Fibroblast of mammary gland (primary cell): ENCODE measurements at places on chromosomes 3 and 15.

- no peak for DNase-seq
Observed at GRCh38 chr3:42114130-42114725, 23.1 kb downstream of the TRAK1 start.

DNA sequence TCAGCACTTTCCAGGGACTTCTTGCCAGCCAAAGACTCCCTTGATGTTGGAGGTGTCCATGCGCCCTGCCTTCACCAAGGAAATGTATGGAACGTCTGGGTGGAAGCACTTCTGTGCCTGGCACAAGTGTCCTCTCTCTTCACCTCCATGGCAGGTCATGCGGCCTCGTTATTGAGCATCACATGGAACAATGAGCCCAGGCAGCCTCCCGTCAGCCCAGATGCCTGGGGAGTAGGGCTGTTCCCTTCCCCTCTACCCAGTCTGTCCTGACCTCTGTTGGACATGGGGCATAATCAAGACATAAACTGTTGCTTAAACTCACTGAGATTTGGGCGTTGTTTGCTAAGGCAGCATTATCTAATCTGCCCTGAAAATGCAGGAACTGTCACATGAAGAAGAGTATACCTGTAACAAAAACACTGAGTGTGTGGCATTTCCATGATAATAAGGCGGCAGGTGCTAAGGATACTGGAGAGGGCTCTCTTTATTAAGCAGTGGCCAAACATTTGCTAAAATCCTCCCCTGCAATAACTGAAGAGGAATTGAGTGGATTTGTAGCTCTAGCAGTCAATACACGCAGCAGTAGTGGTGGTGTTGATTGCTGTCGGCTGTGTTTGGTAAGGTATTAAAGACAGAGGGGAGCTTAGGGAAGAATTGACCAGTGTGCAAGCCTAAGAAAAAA lies 338.2 kb upstream of the ATP10A start:
- no peak for DNase-seq

- DNase-seq, result no peak
Observed at GRCh38 chr3:65110661-65111060, 422.9 kb upstream of the ADAMTS9 start.

- DNase-seq, result no peak
Observed at GRCh38 chr15:73593304-73594074, 39.7 kb downstream of the NPTN start.

GRCh38 chr3:82790307-82791097 lies 1029.1 kb upstream of the GBE1 start:
- DNase-seq, result no peak

GRCh38 chr3:23324745-23325144 lies 121.6 kb downstream of the UBE2E2 start:
- DNase-seq, result peak; percentile 47

DNA sequence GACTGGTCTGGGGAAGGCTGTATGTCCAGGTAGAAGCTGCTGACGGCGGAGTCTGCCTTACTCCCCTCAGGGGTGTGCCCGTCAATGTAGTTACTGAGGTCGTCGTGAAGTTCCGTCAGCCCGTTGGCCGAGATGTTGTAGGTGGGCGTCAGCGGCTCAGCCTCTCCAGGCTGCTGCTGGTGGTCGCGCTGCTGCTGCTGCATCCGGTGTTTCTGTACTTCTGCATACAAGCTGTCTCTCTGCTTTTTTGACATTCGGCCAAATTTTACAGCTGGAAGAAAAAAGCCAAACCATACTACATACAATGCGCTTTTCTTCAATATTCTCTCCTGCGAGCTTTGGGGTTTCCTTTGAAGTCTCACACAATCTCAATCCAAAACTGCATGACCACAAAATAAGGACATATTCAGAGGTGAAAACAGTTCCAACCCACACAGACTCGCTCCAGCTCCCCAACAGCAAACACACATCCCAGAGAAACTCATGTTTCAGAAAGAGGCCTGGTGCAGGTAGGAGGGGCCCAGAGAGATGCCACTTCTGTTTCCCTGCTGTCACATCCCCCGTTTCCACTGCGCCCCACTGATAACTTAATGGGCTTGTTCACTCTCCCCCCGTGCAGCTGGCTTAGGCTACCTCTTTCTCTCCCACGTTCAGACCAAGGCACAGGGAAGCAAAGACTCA lies 32.5 kb upstream of the ICE2 start:
- DNase-seq, result no peak

DNA sequence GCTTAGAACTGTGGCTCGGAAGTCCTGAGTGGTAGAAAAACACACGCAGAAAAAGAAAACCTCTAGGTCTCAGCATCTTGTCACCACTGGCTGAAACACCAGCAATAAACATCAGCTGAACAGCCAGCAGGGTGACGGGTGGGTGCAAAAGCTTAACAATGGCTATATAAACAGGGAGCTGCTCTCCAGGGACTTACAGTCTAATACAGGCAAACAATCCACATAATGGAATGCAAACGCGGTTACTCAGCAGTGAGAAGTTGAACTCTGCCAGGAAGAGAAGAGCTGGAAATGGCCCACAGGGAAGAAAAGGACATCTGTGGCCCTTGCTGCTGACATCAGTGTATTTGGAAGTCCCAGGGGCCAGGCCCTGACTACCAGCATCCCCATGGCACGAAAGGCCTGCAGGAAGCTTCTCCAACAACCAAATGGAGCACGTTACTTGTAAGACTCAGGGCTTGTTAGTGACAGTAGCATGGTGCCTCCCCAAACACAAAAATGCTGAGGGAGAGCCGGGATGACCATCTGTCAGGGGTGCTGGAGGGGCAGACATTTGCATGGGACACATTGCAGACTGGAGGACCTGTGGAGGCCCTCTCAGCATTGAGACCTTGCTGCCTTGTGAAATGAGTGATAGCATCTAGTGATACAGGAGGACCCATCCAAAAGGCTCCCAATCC lies 3.0 kb downstream of the HEG1 start:
- DNase-seq, result peak; percentile 94

DNA sequence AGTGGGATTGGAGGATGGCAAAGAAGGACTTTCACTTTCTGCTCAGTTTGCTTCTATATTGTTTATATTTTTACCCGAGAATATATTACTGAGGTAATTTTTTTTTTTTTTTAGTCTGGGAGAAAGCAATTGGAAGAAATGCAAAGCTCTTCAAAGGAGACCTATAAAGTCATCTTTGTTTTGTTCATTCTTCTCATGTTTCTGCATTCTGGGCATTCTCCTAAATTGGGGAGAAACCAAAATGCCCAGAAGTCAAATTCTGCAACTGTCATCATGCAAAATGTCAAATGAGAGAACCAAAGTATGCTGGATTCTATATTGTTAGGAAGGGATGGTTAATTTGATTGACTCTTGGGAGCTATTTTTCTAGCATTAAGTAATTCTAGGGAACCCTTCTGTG lies 168.3 kb upstream of the TSC22D2 start:
- no peak for DNase-seq

GRCh38 chr3:140176526-140176925 lies 241.5 kb downstream of the CLSTN2 start:
- peak; percentile 50 for DNase-seq

- no peak for DNase-seq
Observed at GRCh38 chr3:153078826-153079225, 83.2 kb upstream of the RAP2B start.

DNA sequence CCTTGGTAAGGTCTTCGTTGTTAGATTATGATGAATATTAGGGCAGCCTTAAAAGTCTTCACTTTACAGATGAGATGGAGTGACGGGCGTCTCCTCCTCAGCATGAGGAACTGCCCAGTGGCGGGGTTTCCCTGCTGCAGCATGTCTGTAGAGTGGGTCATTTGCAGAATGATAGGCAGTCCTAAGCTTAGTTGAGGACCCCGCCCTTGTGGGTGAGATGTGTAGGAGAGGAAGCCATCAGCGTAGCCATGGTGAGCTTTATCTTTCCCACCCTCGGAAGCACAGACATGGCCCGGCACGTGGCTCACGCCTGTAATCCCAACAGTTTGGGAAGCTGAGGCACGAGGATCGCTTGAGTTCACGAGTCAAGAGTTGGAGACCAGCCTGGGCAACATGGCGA lies 877 bp downstream of the NIT2 start:
- DNase-seq, result peak; percentile 30

GRCh38 chr3:134378384-134378783 lies 4.1 kb upstream of the AMOTL2 start:
- DNase-seq, result peak; percentile 44

DNA sequence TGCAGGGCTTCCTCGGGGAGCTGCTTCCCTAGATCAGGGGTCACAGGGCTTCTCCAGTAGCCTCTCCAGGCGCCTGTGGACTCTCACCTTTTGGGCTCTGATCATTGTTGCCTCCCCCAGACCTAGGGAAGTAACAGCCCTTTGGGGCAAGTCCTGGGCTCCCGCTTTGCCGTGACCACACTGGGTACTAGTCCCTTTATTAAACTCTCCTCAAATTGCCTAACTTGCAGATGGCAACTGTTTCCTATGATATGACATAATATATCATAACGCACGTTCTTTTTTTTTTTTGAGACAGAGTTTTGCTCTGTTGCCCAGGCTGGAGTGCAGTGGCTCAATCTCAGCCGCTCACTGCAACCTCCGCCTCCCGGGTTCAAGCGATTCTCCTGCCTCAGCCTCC lies 17.9 kb upstream of the NRROS start:
- DNase-seq, result no peak

DNA sequence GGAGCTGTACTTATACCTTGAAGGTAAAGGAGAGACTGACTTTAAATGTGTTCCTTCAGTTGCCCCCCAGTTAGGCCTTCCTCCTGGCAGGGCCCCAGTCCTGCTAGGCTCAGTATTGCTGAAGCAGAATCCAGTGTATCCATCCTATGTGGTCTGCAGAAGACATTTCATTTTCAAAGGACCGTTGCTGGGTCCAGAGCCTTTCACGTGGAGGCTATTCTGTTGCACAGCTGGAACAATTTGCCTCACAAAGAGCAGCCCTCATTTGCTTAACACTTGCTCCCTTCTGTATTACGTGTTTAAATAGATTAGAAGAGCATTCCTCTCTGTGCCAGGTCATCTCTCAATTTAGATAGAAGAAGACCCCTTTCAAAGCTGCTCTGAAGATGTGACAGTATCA lies 78.9 kb upstream of the CFAP20DC start:
- no peak for DNase-seq
